Effector CD8-positive, alpha-beta T cell (primary cell): ENCODE measurements at places on chromosomes 5 and 9.

DNA sequence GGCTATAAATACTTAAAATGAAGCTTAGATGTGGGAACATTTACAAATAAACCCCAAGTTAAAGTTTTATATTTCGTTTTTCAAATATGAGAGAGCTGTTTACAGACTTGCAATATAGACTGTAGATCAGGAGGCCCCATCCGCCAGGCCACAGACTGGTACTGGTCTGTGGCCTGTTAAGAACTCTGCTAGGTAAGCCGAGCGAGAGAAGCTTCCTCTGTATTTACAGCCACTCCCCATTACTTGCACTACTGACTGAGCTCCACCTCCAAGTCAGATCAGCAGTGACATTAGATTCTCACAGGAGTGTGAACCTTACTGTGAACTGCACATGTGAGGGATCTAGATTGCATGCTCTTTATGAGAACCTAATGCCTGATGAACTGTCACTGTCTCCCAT is 561.4 kb upstream of the FAM174A start:
- DNase-seq, result no peak

- DNase-seq, result no peak
These were observed 56.1 kb downstream of the NLN start for GRCh38 chr5:65778126-65778525.

DNA sequence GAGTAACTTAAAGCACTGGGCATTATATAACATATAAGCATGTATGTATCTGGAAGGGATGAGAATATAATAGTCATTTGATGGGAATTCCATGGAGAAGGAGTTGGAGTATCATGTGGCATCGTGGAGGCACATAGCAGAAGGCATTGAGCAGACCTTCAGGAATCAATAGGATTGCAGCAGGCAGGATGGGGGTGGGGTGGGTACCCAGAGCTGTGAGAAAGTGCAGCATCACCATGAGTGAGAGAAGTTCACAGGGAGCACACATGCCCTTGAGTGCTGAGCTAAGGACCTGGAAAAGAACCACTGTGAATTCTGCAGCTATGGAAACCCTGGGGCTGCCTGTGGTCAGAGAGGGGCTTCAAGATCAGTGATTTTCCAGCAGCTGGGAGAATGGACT is 57.3 kb downstream of the MED10 start:
- no peak for DNase-seq

DNA sequence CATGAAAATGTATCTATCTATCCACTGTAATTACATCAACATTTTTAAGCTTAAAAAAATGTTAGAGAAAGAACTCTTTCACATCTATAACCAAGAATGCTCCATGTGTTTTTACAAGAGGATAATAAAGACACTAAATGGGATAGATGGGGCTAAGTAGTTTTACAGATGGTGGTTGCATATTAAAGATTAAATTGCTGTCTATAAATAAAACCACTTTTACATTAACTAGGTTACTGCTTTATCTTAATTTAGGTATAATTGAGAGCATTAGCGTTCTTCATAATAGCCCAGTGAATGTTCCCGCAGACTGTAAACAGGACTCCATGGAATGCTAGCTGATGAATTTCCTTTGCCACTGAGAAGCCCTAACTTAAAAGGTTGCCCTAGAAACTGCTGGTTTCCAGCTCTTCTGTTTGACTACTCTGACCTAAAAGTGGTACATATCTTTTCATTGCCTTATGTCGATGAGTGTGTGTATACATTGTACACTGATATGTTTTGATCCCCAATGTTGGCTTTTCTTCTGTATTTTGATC is 117.9 kb downstream of the SGCD start:
- DNase-seq, result no peak

- DNase-seq, result no peak
These were observed 28.9 kb upstream of the SLC12A7 start for GRCh38 chr5:1140818-1141189.

GRCh38 chr5:73433982-73434342 is 14.6 kb downstream of the FOXD1 start:
- no peak for DNase-seq

GRCh38 chr5:17079562-17079961 is 137.9 kb upstream of the BASP1 start:
- no peak for DNase-seq

GRCh38 chr5:133421394-133421793 is 190.9 kb downstream of the FSTL4 start:
- DNase-seq, result no peak

DNA sequence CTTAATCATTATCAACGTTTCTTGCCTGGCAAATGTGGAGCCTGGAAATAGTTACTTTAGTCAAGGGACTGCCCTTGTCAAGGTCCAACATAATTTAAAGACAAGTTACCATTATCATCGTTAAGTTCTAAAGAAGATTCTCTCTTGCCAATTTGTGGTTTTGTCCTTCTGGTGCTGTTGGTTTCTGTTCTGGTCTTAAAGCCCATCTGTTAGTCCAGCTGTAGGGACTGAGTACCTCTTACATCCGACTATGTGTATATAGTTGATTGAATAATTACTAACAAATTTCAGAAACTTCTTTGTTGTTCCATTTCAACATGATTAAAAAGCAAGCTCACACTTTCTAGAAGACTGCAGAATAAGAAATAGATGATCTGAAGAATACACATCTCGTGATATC is 1854.9 kb downstream of the MAT2B start:
- DNase-seq, result no peak

DNA sequence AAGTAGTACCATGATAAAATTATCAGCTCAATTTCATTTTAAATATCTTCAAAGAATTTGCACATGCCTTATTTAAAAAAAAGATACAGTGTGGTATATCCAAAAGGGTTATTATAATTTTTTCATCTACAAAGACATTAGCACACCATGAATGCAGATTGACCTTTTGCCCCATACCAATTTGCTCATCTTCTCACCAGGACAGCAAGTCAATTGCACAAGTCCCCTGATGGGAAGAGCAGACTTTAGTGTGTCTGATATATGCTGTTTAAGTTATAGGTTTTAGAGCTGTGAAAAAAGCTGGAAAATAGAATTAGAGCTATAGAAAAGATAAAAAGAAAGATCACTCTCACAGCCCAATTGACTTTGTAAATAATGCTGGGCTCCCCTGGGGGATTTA is 325.8 kb upstream of the CDH6 start:
- DNase-seq, result no peak

GRCh38 chr9:108374626-108375025 is 481.2 kb downstream of the ACTL7B start:
- no peak for DNase-seq
